Right cardiac atrium (tissue), 5 donors: ENCODE measurements at places on chromosomes 3 and 15. TPM values are rescaled to one million over a fixed set of nuclear protein-coding genes. Genes with fewer than 3 reads are reported as not detected.

NRG4 gene
- total RNA-seq, result not detected

CCDC39 gene
- total RNA-seq, result not detected

NPAP1 gene
- 0.08 TPM for total RNA-seq

SPSB4 gene
- total RNA-seq, result 9.7 TPM

- no peak for DNase-seq
Observed at GRCh38 chr3:159789017-159789416, 199.6 kb upstream of the IL12A start.

- no peak for DNase-seq
Observed at GRCh38 chr3:196156160-196156559, 55.0 kb downstream of the ZDHHC19 start.

GRCh38 chr3:129554356-129555152, 11.6 kb downstream of the H1-8 start:
- DNase-seq, result no peak

DNA sequence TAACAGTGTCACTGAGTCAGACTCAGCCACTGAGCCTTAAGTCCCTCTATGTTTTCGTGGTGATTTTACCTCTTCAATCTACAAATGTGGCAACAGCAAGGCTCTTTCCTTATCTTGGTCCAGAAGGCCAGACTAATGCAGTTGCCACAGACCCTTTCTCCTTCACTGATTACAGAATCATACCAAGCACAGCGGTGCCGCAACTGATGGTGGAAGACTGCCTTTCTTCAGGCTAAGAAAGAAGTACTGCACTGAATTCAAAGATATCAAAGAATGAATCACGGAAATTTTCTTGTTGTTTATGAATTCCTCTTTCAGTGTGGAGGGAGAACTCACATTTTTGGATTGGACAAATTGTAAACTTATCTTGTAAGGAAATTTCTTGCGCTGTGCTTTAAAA, 18.6 kb downstream of the DCP1A start:
- DNase-seq, result no peak

DNA sequence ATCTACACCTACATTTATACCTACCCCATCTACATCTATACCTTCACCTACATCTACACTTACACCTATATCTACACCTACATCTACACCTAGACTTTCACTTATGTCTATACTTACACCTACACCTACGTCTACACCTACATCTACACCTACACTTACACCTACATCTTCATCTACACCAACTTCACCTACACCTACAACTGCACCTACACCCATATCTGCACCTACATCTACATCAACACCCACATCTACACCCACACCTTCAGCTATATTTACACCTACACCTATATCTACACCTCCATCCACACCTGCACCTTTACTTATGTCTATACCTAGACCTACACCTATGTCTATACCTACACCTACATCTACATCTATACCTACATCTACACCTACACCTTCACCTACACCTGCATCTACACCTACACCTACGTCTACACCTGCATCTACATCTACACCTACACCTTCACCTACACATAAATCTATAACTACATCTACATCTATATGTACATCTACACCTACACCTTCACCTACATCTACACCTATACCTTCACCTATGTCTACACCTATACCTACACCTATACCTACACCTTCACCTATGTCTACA, 30.9 kb upstream of the PRR23E start:
- DNase-seq, result no peak
